ENCODE measurements at places on chromosomes 7 and 10. TPM values are rescaled to one million over a fixed set of nuclear protein-coding genes. Genes with fewer than 3 reads are reported as not detected.

GRCh38 chr7:7318601-7319000 lies 136.3 kb downstream of the C1GALT1 start:
- no peak for DNase-seq

DNA sequence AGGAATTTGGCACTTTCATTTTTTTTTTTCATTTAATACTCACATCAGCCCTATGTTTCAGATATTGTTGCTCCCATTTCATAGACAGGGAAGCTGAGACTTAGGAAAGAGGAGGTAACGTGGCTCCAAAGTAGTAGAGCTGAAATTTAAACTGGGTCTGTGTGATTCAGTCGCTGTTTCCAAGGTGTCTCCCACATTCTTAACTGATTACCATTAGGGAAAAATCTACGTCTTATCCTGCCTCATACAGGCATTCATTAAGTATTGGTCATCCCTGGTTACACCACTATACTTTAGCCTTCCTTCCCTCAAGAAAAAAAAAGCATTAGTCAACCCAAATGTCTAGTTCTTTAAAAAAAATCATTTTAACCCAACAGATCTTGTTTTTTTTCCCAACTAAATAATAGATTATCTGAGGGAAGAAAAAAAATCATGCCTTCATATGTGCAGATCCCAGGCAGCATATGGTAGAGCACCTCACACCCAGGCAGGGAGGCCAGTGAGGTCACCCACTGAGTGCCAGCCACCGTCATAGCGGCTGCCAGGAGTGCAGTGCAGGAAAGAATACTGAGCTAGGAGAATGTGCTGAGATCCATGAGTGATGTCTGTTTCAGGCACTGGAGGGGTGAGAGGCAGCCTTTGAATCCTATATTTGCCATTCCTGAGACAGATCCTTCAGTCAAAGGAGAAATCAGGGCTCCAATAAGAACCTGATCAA lies 59.0 kb upstream of the SORCS3 start:
- DNase-seq: no peak

GRCh38 chr10:71426058-71426605 lies 29.4 kb downstream of the CDH23 start:
- DNase-seq: no peak

The KLF14 gene
- not detected for total RNA-seq

The CHAT gene
- total RNA-seq: not detected

The ENTPD7 gene
- total RNA-seq: 12.9 TPM
